Brain pericyte (primary cell): ENCODE measurements at places on chromosomes 16 and 17.

- no peak for DNase-seq
These were observed 1.3 kb downstream of the TMEM208 start for GRCh38 chr16:67228034-67228785.

DNA sequence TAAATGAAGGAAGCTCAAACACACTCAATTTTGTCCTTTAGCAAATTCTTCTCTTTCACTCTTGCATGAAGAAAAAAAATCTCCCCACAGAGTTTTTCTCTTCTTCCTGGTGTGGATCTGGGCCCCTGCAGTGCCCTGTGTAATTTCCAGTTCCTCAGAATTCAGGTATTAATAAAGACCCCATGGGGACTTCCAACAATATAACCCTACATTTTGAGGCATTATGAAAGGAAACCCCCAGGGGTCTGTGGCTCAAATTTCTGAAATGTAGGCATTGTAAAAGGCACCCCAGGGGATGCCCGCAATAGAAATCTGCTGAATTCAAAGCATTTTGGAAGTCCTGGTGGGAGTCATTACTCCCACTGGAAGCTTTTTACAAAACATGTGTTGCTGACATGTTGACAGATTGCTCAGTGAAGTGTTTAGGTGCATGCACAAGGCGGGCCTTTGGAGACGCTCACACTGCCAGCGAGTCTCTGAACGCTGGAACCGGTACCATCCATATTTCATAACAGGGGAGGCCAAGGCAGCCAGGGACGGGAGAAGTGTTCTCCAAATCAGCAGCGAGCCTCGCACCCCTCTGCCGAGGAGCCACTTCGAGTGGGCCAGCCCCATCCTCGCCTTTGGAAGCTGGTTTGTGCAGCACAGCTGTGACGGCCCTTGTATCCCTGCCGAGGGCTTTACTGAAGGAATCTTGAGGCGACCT, 154.0 kb downstream of the ZNF423 start:
- no peak for DNase-seq

GRCh38 chr17:27518048-27518447, 61.8 kb downstream of the KSR1 start:
- no peak for DNase-seq

DNA sequence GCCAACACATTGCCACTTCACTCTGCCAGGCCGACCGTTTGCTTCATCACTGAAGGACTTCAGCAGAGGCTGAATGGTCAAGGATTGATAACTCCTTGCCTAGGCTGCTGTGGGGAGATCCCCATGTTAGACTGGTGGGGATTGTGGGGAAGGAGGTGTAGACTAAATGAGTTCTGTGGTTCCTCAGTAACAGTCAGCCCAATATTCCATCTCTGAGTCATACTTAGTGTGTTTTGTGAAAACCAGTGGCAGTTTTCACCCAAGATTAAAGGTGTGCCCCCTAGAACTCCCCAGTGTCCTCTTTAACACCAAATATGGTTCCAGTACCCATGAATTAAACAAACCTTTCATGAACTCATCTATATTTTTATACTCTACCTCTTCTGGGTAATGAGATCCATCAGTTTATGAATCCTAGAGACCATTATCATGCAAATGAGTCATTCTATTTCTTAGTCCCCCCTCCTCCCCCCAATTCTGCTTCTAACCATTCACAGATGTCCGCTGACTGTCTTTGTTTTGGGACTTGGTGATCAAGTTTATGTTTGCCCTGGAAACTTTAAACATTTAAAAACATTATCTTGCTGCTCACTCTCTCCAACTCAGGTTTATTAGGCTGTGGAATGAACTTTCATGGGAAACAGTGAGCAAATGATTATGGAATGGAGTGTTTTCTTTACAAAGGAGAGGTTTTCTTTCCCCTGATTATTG, 66.8 kb upstream of the GAS7 start:
- no peak for DNase-seq

GRCh38 chr17:34781071-34781470, 180.2 kb downstream of the CCT6B start:
- no peak for DNase-seq

DNA sequence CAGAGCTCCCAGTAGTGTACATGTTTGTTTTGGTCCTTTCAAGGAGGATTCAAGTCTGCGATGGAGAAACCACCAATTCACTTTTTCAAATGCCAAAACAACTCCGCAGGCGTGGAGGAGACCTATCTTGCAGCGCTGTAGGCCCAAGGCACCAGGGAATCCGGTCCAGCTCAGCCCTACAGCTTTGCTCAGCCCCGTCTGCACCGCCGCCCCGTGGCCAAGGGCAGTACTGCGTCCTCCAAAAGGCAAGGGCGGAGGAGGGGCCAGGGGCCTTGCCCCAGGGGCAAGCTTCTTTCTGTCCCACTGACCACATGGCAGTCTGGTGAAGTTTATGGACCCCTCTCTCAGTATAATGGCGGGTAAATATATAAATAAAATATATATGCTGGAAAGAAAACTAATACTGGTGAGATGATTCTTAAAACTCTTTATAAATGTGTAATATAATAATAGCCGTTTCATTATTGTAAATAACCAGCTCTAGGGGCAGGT, 709 bp upstream of the CD300LG start:
- DNase-seq, result peak; percentile 15
